ENCODE measurements at places on chromosomes 2 and 18.

DNA sequence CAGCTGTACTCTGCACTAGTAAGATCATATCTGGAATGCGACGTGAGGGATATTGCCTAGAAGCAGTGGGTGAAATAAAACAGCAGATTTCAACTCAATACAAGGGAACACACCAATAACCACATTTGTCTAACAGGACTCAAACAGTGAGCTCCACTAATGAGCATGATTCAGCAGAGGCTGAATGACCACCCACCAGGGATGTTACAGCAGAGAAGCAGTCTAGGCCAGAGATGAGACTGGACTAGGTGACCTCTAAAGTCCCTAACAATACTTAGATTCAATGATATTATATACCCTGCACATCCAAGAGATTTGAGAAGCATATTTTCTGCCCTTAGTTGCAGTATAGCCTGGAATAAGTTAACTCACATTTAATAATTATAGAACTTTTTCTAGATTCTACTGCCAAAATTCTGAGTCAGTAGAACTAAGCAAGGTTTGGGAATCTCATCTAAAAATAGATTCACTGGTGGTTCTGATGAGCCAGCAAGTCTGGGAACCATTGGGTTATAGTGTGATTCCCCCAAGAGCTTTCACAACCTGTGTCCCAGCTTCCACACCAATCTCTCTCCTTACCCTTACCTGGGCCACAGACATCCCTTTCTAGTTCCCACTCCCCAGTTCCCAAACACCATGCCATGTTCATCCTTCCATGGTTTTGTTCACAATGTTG is 6.3 kb downstream of the THOC1 start:
- DNase-seq: no peak

DNA sequence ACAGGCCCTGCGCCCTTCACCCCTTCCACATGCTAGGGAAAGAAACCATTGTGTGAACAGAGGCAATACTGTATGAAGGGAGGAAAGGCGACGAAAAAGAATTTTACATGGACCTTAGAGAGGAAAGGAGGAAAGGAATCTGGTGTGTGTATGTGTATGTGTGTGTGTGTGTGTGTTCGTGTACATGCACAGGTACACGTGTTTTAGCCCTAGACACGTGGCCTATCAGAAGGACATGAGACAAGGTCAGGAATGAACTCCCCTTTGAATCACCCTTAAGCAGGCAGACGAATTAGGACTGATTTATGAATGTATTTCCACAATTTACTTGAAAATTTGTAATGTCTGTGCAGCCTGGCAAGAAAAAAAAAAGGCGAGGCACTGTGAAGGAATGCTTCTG is 276.0 kb downstream of the ZNF516 start:
- no peak for DNase-seq

- no peak for DNase-seq
Observed at GRCh38 chr2:133718688-133719201, 150.5 kb upstream of the NCKAP5 start.

GRCh38 chr2:11955314-11955713 is 208.9 kb downstream of the LPIN1 start:
- no peak for DNase-seq

DNA sequence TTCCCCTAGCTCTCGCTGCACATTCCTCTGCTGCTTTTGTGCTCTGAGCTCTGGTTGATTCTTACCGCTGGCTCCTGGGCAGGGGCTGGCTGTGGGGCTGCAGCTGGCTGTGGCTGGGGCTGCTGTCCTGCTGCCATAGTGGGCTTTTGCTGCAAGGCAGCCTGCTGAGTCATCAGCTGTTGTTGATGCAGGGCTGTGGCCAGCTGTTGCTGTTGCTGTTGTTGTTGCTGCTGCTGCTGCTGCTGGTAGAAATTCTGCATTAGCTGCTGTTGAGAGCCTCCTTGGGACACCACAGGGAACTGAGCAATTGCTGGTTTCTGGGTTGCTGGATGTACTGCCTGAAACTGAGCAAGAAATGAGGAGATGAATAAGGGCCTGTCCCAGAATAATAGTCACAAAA is 77.2 kb upstream of the NFU1 start:
- DNase-seq: no peak
